ENCODE measurements at places on chromosomes 1 and 21.
A peak's percentile ranks its signal among the peaks of the same experiment; 100 is the strongest.

- DNase-seq, result no peak
Observed at GRCh38 chr21:43867332-43867703, 2.3 kb downstream of the AGPAT3 start.

DNA sequence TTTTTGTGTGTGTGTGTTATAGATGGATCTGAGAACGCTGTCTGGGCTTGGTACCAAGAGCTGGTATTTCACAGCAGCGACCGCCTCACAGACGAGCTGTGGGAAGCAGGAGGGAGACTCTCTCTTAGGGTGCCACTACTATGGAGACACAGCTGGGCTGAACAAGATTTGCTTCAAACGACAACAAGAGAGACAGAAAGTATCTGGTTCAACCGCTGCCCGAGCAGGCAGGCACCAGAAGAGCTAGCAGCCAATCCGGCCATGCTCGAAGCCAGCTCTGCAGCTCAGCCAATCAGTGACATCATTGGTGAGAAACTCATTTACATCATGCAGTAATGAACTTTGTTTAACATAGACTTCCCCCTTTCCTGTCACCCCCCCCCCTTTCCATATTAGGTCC, 341.3 kb downstream of the USP25 start:
- peak; percentile 60 for DNase-seq

DNA sequence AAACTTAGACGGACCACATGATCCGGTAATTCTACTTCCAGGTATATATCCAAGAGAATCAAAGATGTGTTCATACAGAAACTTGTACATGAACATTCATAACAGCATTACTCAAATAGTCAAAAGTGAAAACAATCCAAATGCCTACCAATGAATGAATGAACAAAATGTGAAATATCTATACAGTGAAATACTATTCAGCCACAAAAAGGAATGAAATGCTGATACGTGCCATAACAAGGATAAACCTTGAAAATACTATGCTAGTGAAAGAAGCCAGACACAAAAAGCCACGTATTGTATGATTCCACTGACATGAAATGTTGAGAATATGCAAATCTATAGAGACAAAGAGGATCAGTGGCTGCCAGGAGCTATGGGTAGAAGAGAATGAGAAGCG, 18.3 kb downstream of the TARBP1 start:
- DNase-seq, result no peak

DNA sequence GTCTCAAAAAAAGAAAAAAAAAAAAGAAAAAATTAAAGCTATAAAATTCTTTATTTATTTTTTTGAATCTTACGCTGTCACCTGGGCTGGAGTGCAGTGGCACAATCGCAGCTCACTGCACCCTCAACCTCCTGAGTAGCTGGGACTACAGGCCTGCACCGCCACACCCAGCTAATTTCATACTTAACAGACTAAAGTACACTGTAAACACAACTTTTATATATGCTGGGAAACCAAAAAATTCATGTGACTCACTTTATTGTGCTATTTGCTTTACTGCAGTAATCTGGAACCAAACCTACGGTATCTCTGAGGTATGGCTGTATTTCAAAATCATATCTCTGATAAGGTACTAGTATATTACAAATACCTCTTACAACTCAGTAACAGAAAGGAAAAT, 40.3 kb downstream of the HSF2BP start:
- no peak for DNase-seq

DNA sequence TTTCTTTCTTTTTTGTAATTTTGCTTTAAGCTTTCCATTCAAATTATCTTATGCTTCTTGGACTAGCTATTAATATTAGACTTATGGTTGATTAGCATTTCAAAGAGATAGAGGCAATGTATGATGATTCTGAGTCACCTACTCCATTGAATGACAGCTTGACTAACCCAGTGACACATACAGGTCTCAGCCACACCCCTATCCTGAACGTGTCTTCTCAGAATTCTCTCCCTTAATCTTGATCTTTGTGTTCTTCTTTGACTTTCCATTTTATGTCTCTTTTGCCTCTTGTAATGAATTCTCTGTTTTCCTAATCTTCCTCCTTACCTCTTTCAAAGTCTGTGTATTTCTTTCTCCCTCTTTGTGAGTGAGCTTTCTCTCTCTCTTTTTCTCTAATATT, 241.1 kb downstream of the PDE4B start:
- DNase-seq, result no peak

- no peak for DNase-seq
Observed at GRCh38 chr1:195475568-195475967, 1132.7 kb downstream of the KCNT2 start.

DNA sequence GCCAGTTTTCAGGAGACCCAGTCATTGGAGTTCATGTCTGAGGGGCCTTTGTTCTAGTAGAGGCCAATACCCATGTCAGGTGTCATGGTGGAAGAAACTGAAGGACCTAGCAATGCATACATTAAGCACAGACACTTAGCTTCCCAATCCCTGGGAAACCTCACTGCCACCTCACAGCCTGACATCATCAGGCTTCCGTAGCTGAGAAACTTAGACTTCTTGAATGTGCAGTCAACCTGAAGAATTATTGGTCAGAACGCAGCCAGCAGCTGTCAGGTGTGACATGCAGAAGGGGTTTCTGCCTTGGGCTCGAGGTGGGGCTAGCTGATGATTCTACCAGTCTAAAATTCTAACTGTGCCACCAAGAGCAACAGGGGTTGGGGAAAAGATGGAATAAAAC, 1.9 kb upstream of the ITPKB start:
- DNase-seq, result no peak

DNA sequence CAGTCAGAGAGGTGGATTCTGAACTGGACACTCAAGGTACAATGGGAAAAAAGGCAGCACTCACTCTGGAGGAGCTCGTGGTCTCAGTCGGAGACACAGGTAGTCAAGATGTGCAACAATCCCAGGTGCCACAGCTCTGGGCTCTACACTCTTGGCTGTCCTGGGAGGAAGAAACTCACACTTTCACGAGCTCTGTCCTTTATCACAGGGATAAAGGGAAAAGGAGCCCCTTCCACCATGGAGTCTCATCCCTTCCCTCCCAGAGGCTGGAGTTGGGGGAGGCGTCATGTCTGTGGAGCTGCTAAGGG, 20.3 kb downstream of the CDK18 start:
- DNase-seq, result no peak

- no peak for DNase-seq
Observed at GRCh38 chr1:234944439-234945344, 183.9 kb downstream of the TOMM20 start.

DNA sequence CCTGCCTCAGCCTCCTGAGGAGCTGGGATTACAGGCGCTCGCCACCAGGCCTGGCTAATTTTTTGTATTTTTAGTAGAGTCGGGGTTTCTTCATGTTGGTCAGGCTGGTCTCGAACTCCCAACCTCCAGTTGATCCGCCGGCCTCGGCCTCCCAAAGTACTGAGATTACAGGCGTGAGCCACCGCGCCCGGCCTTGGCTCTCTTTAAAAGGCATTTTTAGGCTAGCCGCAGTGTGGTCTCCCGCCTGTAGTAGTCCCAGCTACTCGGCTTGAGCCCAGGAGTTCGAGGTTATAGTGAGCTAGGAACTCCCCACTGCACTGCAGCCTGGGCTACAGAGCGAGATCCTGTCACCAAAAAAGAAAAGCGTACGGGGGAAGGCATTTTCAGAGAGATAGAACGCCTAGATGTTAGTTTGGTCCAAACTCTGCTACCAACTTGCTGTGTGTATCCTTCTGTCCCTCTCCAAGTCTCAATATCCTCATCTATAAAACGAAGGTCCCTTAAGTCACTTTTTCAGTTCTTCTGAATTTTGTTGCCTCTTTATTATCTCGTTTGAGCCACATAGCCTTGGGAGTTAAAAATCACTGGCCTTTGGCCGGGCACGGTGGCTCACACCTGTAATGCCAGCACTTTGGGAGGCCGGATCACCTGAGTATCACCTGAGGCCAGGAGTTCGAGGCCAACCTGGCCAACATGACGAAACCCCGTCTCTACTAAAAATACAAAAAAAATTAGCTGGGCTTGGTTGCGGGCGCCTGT, 734 bp downstream of the MED18 start:
- DNase-seq, result peak; percentile 43

DNA sequence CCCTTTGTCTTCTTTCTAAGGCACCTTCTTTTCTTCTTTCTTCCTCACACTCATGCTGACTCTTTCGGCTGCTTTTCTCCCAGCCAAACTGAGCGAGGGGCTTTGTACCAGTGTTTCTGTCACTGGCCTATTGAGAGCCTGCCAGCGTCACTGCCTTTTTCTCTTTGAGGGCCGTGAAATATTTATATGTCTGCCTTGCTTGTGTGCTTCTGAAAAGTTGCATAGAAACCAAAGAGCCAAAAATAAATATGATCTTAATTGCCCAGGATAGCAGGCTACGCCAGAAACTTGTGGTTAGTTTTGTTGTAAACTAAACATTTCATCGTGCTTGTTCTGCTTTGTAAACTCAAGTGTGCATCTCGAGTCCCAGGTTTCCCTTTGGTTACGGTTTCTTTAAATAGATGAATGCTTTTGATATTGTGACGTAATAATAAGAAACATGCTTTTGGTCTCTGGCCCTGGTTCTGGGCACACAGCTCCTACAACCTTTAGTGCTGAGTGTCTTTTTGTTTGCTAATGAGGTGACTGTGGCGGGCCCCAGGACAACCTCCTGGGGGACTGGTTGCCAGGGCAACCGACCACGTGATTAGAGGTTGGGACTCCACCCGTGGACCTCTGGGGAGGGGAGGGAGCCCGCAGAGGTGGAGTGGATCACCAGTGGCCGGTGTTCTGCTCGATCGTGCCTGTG, 10.8 kb downstream of the SLC37A1 start:
- no peak for DNase-seq

DNA sequence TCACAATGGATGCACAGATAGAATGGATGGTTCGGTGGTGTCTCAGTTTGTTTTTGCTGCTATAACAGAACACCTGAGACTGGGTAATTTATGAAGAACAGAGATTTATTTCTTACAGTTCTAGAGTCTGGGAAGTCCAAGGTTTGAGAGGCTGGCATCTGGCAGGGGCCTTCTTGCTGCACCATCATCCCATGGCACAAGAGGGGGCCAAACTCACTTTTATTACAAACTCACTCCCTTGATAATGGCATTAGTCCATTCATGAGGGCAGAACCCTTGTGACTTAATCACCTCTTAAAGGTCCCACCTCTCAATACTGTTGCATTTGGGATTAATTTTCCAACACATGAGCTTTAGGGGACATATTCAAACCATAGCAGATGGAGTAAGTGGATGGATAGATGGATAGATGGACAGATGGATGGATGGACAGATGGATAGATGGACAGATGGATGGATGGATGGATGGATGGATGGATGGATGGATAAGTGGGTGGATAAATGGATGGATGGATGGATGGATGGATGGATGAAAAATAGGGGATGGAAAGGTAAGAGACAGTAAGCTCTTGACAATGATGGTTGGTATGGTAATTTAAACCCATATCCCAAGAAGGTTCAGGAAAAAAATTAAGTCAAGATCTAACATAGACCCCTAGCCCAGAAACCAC, 16.5 kb downstream of the CAMK2N1 start:
- DNase-seq, result no peak

GRCh38 chr1:58726581-58726980, 26.7 kb upstream of the MYSM1 start:
- no peak for DNase-seq
